ENCODE measurements at places on chromosomes 3 and 15.

GRCh38 chr3:113157408-113158030, 53.8 kb upstream of the BOC start:
- DNase-seq, result peak; percentile 57

DNA sequence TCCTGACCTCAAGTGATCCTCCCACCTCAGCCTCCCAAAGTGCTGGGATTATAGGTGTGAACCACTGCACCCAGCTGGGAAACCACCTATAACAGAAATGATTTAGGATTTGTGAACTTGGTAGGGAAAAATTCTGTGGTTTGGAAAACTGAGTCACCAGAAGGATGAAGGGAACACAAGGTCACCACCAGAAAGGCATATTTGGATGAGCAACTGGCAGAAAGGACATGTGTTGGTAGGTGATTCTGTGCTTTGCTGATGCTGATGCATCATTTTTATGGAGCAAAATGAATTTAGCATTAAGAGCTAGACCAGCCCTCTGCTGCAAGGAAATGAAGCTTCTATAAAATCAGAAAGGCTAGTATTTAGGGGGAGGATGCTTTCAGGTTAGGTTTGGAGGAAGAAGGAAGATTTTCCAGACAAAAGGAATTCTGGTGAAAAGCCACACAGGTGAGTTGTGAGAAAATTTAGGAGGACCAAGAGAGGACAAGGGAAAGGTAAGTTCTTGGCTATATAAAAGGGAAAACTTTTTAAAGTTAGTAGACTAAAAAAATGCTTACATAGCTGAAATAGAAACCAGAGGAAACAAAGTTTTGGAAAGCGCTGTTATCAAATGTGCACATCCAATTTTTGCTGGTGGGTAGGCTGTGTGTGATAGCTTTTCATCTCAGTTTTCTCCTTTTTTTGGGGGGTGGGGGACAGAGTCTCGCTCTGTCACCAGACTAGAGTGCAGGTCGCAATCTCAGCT, 3.6 kb downstream of the PXK start:
- peak; percentile 69 for DNase-seq

DNA sequence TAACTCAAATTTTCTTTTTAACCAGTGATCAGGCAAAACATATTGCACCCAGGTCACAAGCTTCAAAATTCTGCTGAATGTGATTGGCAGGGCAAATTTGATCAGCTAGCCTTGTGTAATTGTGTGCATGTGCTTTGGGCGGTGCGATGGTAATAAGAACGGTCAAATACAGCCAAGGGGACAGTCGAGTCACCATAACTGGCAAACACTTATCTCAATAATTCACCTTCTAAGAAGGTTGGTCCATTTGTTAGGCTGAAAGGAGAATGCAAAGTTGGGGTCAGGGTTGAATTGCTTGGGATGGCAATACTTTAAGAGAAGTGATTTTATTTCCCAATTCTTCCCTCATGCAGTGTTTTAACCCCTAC, 302.4 kb upstream of the PDZRN3 start:
- DNase-seq, result no peak

DNA sequence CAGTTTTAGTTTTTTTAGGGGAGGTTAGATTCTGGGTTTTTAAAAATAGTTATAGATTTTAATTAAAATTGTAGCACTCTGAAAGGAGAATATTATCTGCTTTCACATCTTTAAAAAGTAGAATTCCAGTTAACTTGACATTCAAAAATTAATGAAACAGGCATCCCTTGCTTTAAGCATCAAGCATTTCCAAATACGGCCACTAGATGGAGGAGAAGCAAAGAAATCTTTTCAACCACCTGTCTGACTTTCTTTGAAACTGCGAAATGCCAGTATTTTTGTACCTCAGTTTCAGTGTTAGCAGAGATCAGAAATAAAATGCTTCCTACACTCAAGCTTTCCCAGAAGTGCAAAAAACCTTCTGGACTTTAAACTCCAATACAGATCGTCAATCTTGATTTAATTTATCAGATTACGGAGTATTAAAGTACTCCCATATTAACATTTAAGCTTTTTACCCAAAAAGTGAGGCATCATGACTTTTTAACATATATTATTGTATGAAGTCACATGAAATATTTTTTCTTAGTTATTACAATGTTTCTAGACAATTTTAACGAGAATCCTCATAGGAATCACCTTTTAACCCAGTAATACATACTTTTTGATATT, 153.3 kb downstream of the P3H2 start:
- DNase-seq, result peak; percentile 44

Data from stromal cell of bone marrow (primary cell).